ENCODE measurements at places on chromosomes 6 and 20.

DNA sequence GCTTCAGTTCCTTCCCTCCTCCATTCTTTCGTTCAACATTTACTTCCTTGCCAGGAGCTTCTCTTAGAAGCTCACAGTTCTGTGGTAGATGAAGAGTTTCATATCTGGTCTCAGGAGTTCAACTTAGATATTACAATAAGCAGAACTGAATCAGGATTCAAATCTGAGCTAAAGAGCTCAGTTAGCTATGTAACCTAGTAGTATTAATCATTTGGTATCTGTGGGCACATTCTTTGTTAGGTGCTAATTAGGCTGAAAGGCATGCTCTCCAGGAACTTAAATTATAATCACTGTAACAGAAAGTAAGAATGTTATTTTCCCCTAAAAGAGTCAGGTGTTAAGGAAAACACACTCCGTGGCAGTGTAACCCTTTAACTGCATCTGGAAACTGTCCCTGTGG lies 8.4 kb downstream of the ZNF76 start:
- DNase-seq = no peak

DNA sequence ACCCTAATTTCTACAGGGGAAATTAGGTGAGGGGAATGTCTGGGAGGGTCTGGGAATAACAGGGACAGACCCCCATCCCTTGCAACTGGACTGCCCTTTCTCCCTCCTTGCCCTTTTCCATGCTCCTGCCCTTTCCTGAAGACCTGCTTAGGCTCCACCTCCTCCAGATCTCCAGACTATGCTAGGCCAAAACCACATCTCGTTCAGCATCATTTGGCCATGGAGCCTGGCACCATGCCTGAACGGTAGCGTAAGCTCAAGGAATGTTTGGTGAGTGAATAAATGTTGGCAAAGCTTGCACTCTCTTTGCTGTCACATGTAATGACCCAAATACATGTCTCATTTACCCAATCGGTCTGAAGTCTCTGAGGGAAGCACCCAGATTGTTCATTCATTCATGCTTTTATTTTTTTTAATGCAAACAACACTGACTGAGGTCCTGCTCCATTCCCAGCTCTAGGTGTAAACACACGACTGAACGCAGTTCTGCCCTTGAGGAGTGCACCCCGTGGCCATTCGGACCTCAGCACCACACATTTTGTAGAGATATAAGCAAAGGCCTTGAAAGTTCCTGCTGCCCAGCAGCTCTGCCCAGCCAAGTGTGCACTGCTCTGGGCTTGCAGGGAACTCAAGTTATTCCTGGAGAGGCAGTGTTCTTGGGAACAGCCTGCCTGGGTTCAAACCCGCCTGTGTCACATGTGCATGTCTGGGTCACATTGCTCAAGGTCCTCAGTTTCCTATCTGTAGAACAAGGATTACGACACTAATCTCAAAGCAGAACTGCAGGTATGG lies 1.1 kb upstream of the GRM4 start:
- no peak for DNase-seq

- no peak for DNase-seq
These were observed 146.3 kb downstream of the PRL start for GRCh38 chr6:22150368-22151035.

- no peak for DNase-seq
These were observed 40.3 kb upstream of the ARMH2 start for GRCh38 chr6:24838994-24839393.

- DNase-seq = no peak
These were observed 127.0 kb downstream of the PAK5 start for GRCh38 chr20:9711872-9712271.

Data from BE2C (cell line).